Fibroblast of skin of left biceps (primary cell): ENCODE measurements at places on chromosomes 2 and 18.
A peak's percentile ranks its signal among the peaks of the same experiment; 100 is the strongest.

DNA sequence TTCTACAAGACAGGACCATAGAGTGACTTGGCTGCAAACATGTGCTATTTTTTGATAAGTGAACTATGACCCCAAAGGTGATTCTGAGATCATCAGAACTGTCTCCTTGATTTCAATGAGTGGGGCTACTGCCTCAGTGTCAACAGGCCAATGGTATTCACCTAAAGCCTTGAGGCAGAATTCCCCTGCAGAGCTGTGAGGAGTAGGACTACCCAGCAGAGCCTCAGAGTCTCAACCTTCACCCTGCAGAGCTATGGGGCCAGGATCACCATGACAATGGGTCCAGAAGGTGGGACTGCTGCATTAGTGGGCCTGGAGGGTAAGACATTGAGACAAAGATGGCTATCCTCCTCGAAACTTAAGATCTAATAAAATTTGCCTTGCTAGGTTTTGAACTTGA is 1668.2 kb upstream of the SLC39A10 start:
- DNase-seq: no peak

DNA sequence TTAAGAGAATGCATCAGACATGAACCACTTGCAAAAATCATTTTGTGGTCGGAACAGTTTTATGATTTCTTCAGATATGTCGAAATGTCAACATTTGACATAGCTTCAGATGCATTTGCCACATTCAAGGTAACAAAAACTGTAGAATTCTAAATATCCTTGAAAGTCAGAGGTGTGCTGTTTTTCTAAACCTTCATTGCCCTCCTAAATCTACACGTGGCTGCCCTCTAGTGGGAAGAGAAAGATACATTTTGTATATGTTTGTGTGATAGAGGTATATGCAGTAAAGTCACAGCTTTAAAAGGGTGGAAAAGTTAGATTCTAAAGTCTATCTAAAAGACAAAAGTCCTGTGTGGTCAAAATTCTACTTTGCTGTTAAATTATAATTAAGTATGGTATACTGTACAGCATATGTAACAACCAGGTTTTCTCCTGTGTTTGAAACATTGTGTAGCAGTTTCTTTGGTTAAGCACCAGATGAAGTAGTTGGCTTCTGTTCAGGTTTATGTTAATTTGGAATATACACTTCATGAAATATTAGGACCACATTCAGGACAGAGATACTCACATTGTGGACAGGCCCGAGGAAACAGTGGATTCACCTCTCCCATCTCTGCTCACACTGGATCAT is 65.9 kb upstream of the ITM2C start:
- DNase-seq: peak; percentile 19

DNA sequence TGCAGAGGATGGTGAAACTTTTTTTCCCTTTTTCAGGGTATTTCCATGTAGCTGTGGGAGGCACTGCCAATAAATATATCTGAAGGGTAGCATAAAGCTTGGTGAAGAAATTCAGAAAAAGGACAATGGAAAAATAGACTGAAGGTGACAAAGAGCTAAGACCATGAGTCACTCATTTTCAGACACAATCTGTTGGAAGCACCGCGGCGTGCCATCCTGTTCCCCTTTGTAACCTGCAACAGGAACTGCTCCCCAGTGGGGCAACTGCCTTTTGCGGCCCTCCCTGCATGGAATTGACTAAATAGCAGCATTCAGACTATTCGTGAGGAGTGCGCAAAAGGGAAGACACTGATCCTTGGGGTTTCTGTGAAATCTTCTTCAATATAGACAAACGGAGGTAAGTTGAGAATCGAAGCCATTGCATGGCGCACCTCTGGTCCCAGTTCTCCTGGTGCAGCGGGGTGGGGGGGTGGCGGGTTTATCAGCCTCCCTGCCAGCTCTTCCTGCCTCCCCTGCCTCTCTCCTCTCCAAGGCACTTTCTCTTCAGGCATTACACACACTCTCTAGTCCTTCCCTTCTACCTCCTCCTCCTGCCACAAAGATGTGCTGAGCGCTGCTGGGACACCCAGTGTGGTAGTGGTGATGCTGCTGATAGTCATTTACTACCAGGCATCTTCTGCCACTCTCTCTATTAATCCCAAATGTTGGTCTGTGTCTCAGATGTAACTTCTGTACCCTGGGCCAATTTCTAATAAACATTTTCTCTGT is 126.2 kb upstream of the TMEM200C start:
- DNase-seq: no peak

- DNase-seq: no peak
These were observed 1.1 kb downstream of the HNRNPLL start for GRCh38 chr2:38601463-38602135.

GRCh38 chr2:18437909-18438308 is 122.5 kb downstream of the RDH14 start:
- no peak for DNase-seq

DNA sequence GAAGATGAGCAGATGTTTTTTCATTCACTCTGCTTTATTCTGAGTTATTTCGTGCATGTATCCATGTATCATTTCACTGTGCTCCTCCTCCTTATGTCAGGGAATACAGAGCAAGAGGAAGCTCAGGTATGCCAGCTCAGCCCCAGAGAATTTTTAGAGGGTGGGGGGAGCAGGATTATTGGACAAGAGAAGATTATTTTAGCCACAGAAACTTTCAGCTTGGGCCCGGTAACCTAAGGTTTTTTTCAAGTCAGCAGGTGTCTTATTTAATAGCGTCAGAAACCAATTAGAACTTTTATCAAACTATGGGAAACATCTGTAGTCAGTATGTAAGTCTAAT is 232.9 kb upstream of the SIX3 start:
- no peak for DNase-seq
